Fibroblast of lung (primary cell): ENCODE measurements at places on chromosomes 16 and 17. TPM values are rescaled to one million over a fixed set of nuclear protein-coding genes. Genes with fewer than 3 reads are reported as not detected.

TMEM219 gene
- total RNA-seq: 80.6 and 100 TPM in 2 replicates

DNA sequence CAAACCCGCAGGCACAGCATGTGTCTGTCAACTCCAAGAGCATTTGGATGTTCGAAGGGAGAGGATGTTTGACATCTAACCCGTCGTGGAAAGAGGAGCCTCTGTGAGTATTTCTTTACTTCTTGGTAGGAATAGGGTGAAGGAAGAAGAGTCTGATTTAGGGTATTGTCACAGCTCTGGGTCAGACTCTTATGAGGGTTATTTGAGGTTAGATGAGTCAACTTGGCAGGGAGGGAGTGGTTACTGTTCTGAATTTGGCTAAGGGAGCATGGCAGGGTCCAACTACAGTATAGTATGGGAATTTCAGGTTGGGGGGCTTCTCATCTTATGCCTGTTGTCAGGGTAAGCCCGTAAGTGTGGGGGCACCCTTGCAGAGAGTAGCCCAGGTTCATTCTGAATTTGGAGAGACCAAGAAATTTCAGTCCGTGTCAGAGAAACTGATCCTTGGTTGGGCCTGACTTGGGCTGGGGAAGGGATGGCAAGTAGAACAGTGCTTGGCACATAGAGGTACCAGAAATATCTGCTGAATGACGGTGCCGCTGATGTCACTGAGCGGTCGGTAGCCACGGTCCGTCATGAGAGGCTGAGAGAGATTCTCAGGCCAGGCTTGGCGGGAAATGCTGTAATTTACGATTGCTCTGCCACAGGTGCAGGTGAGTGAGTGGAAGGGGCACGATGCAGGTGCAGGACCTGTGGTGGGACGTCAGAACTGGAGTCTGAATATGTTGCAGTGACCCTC is 43.2 kb downstream of the MYH3 start:
- no peaks in the 10 kb centered on the region for H3K36me3 ChIP-seq
- no peaks in the 10 kb centered on the region for H3K4me1 ChIP-seq
- peak; percentile 44 for DNase-seq

- H3K36me3 ChIP-seq: peaks cover 5% of the 10 kb centered on the region
- H3K4me3 ChIP-seq: peak overlapping the region; percentile 93
- H3K27me3 ChIP-seq: no peaks in the 10 kb centered on the region
Observed at GRCh38 chr16:28974007-28974436, 556 bp upstream of the SPNS1 start.

SPN gene
- not detected in 2 replicates for total RNA-seq

- H3K4me3 ChIP-seq: no peak overlapping the region
- H3K27ac ChIP-seq: no peak overlapping the region
- H3K27me3 ChIP-seq: no peaks in the 10 kb centered on the region
- H3K36me3 ChIP-seq: no peaks in the 10 kb centered on the region
- peak; percentile 80 for DNase-seq
Observed at GRCh38 chr17:828761-829160, 46.6 kb downstream of the MRM3 start.

GRCh38 chr17:29168079-29168758 is 12.0 kb downstream of the MYO18A start:
- H3K4me3 ChIP-seq: no peak overlapping the region
- peaks cover 4% of the 10 kb centered on the region for H3K36me3 ChIP-seq
- no peaks in the 10 kb centered on the region for H3K27me3 ChIP-seq
- no peak overlapping the region for H3K27ac ChIP-seq
- no peak for DNase-seq
- no peaks in the 10 kb centered on the region for H3K4me1 ChIP-seq

DNA sequence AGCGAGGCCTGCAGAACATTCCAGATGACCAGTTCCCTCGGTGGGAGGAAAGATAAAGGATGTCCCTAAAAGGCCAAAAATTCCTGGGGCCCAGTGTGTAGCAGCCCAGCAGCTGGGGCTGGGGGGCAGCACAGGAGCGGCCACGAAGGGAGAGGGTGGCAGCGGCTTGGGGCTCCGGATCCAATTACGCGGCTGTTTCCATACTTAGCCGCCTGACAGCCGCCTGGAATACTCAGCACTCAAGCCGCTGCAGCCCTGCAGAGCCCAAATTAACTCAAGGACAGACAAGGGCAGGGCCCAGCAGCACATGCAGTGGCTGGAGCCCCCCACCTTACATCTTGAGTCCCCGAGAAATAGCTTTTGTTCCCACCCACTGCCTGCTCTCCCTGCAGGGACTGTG is 1.3 kb downstream of the SRL start:
- no peak for DNase-seq
- H3K4me3 ChIP-seq: no peak overlapping the region
- H3K4me1 ChIP-seq: no peaks in the 10 kb centered on the region
- H3K36me3 ChIP-seq: no peaks in the 10 kb centered on the region
- H3K27me3 ChIP-seq: no peaks in the 10 kb centered on the region

DNA sequence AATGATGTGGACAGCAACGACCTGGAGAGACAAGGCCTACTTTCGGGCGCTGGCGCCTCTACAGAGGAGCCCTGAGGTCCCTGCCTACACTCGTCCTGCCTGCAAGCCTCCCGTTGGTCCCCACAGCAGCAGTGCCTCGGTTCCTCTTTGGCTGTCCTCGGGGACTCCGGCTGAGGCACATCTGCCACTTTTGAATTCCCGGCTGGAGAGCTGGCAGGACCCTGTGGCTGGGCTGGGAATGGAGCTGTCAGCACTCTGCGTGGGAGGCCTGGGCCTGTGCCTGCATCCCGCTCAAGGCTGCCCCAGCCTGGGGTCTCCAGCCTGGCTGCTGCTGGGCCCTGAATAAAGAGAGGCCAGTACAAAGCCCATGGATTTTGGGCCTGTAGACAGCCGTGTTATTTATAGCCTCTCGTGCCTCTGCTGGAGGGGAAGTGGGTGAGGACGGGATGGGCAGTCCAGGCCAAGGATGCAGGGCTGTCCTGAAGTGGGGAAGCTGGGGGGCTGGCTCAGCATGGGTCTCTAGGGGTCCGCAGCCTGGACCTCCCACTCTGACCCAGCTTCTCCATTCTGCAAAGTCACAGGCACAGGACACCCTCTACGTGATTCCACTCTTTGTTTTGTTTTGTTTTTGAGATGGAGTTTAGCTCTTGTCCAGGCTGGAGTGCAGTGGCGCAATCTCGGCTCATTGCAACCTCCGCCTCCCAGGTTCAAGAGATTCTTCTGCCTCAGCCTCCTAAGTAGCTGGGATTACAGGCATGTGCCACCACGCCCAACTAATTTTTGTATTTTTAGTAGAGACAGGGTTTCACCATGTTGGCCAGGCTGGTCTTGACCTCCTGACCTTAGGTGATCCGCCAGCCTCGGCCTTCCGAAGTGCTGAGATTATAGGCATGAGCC is 10.6 kb upstream of the SPNS2 start:
- no peaks in the 10 kb centered on the region for H3K4me1 ChIP-seq
- H3K27me3 ChIP-seq: no peaks in the 10 kb centered on the region
- no peak for DNase-seq
- no peak overlapping the region for H3K27ac ChIP-seq

TMEM238L gene
- not detected in 2 replicates for total RNA-seq

DNA sequence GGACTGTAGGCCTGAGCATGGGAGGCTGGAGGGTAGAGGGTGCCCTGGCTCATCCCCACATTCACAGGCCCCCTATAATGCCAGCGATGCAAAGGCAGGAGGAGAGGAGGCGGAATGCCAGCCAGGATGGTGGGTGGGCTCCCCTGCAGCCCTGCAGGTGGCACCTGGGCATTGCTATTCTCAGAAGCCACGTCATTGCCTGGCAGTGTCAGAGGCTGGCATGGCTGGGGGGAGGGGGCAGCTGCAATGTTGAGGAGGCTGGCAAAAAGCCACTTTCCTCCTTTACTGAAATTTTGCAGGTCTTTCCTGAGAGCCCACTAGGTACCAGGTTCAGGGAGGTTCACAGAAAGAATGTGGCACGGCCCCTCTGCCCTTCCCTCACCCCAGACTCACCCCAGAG is 36.2 kb downstream of the RAB11FIP4 start:
- no peaks in the 10 kb centered on the region for H3K4me1 ChIP-seq
- peaks cover 5% of the 10 kb centered on the region for H3K27me3 ChIP-seq
- H3K4me3 ChIP-seq: no peak overlapping the region
- DNase-seq: no peak
- no peak overlapping the region for H3K27ac ChIP-seq
- H3K36me3 ChIP-seq: no peaks in the 10 kb centered on the region

DNA sequence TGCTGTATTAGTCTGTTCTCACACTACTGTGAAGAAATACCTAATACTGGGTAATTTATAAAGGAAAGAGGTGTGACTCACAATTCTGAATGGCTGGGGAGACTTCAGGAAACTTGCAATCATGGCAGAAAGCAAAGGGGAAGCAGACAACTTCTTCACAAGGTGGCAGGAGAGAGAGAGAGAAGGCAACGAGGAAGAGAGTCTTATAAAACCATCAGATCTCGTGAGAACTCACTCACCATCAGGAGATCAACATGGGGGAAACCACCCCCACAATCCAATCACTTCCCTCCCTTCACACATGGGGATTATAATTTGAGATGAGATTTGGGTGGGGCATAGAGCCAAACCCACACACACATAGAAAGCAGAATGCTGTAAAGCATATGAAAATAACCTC is 896.2 kb downstream of the CDH11 start:
- H3K4me1 ChIP-seq: no peaks in the 10 kb centered on the region
- no peak overlapping the region for H3K27ac ChIP-seq
- H3K27me3 ChIP-seq: no peaks in the 10 kb centered on the region
- no peak for DNase-seq
- no peak overlapping the region for H3K4me3 ChIP-seq
- H3K36me3 ChIP-seq: no peaks in the 10 kb centered on the region

FADS6 gene
- total RNA-seq: not detected in 2 replicates

DNA sequence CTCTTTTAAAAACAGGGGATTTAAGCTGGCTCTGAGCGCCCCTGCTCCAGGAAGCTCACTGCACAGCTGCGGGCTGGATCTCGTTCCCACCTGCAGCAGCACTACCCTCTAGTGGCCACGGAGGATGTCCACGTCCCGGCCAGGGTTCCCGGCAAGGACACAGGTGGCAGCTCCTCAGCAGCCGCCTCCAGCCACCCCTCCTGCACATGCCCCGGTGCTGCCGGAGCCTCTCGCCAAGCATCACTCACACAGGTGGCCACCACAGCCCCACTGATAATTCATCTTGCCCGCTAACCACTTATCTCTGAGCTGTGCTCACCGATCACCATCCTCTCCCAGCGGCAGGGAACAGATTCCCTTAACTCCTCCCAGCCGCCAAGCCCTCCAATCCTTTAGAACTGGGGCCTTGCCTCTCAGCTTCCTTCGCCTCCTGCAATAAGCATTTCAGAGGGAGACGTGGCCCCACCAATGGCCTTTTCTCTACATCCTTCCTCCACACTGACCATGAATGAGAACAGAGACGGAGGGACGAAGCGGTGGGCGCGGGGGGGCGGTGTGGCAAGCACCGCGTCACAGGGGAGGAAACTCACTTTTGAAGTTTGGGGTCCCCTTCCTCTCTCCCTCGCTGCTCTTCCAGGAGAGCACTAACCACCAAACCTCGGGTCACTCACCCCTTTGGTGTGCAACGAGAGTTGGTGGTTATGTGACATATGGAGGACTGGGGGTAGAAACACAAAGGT is 222.1 kb downstream of the RBFOX3 start:
- no peak overlapping the region for H3K4me3 ChIP-seq
- H3K36me3 ChIP-seq: no peaks in the 10 kb centered on the region
- H3K4me1 ChIP-seq: no peaks in the 10 kb centered on the region
- DNase-seq: peak; percentile 19

PRKCA gene
- total RNA-seq: 14.6 and 34.0 TPM in 2 replicates

DNA sequence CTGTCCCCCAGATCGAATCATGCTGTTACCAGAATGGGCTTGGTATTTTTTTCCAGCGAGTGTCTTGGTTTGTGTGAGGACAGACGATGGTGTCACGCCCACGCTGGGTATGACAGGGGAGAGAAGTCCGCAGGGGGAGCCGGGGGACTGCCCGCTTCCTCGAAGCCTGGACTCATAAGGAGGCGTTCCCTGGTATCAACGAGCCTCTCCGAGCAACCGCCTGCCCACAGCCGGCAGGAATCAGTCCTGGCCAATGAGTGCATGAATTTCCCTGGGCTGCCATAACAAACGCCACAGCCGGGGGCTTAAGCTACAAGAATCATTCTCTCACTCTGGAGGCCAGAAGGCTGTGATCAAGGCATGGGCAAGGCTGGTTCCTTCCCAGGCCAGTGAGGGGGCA is 26.1 kb upstream of the JPH3 start:
- H3K27me3 ChIP-seq: peaks cover 2% of the 10 kb centered on the region
- no peaks in the 10 kb centered on the region for H3K36me3 ChIP-seq
- no peak for DNase-seq
- H3K4me3 ChIP-seq: no peak overlapping the region
- no peak overlapping the region for H3K27ac ChIP-seq

- H3K27ac ChIP-seq: no peak overlapping the region
- no peak for DNase-seq
- no peaks in the 10 kb centered on the region for H3K4me1 ChIP-seq
- no peaks in the 10 kb centered on the region for H3K36me3 ChIP-seq
- H3K4me3 ChIP-seq: no peak overlapping the region
Observed at GRCh38 chr16:51708861-51709260, 557.8 kb upstream of the SALL1 start.

DNA sequence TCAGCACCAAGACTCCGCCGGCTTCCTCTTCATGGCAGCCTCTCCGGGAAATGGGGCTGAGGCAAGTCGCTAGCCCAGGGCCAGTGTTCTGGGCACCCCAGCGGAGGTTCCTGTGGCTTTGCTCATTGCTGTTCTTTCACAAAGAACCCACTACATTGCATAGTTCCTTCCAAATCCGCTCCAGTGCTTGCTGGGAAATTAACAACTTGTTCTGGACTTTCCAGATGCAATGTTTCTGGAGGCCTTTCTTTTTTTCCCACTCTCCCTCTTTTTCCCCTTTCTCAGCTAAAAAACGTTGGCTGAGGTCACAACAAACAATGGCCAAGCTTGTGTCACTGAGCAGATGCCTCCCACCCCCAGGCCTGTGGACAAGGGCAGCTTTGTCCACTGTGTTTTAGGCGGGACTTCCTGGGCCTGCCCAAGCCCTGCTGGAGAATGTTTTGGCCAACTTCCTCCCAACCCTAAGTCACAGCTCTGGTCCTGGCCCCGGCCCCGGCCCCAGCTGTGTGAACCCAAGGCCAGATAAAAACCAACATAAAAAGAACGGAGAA is 131.5 kb upstream of the RCVRN start:
- H3K36me3 ChIP-seq: no peaks in the 10 kb centered on the region
- no peaks in the 10 kb centered on the region for H3K4me1 ChIP-seq
- H3K27me3 ChIP-seq: no peaks in the 10 kb centered on the region
- DNase-seq: no peak
- no peak overlapping the region for H3K27ac ChIP-seq
